ENCODE measurements at places on chromosomes 1 and 21. TPM values are rescaled to one million over a fixed set of nuclear protein-coding genes. Genes with fewer than 3 reads are reported as not detected.

- no peak for DNase-seq
Measured at GRCh38 chr1:236140705-236141446, 1.5 kb upstream of the GPR137B start.

GRCh38 chr1:43764581-43764980, 57.2 kb downstream of the ST3GAL3 start:
- no peak for DNase-seq

GRCh38 chr21:16418226-16418625, 688.4 kb downstream of the USP25 start:
- no peak for DNase-seq

GSTM5 gene
- total RNA-seq: not detected

ANGPTL3 gene
- not detected for total RNA-seq

- no peak for DNase-seq
Measured at GRCh38 chr21:41670056-41670805, 96.6 kb downstream of the RIPK4 start.

NCF2 gene
- total RNA-seq: 5.9 TPM

DNA sequence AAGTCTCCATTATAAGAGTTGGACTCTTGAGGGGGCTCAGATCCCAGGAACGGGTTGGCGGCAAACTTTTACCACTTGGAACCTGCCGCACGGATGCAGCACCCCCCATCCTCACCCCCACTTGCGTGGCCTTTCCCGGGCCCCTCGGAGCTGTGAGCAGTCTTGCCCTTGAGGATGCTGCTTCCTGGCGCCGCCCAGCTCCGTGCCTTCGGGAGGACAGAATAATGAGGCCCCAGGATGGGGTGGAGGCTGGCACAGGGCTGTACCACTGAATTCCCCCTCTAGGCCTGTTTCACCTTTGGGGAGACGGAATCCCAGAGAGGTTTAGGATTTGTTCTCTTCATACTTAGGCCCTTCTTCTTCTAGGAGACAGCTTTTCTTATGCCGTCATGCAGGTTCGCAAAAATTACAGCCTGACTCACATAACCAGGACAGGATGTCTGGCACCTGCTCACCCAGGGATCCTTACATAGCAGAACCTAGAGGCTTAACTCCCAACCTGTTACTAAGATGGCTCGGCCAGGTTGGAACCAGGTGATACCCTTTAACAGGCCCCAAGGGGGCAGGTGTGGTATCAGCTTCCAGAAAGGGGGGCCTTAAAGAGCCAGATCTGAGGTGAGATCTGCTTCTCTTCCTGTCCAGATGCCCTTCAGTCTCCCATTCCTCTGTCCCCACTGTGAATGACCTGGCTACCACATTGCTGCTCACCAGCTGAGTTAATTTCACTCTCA, 1.5 kb downstream of the TRNP1 start:
- no peak for DNase-seq

GPA33 gene
- 0.08 TPM for total RNA-seq

S100B gene
- total RNA-seq: not detected

- DNase-seq: no peak
Measured at GRCh38 chr1:225777058-225777582, 506 bp upstream of the SRP9 start.

- no peak for DNase-seq
Measured at GRCh38 chr1:12114340-12114683, 51.2 kb downstream of the TNFRSF8 start.

DNA sequence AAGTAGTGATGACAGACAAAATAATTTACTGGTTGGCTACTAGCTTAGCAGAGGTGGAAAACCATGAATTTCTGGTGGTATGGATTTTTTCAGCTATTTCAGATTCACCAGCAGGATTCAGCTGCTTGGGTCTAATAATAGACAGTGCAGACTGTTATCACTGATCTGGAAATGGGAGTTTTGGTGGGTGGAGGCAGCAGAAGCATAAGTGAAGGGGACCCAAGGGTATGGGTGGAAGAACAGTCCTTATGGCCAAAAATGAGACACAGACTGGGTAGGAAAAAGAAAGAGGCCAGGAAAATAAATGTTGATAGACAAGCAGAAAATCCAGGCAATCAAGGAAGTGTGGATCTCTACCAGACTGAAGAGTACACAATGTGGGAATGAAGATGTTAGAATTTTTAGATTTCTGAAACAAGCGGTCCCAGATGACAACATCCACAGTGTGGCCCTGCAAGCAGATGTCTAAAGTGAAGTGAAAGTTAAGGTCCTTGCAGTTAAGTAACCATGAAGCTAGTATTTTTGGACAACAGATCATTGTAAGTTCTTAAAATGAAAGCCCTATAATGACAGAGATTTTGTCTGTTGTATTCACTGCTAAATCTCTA, 24.7 kb downstream of the LYST start:
- DNase-seq: no peak

GRCh38 chr1:221335161-221336101, 406.5 kb downstream of the DUSP10 start:
- DNase-seq: no peak

OR2L2 gene
- total RNA-seq: 0.08 TPM

DNA sequence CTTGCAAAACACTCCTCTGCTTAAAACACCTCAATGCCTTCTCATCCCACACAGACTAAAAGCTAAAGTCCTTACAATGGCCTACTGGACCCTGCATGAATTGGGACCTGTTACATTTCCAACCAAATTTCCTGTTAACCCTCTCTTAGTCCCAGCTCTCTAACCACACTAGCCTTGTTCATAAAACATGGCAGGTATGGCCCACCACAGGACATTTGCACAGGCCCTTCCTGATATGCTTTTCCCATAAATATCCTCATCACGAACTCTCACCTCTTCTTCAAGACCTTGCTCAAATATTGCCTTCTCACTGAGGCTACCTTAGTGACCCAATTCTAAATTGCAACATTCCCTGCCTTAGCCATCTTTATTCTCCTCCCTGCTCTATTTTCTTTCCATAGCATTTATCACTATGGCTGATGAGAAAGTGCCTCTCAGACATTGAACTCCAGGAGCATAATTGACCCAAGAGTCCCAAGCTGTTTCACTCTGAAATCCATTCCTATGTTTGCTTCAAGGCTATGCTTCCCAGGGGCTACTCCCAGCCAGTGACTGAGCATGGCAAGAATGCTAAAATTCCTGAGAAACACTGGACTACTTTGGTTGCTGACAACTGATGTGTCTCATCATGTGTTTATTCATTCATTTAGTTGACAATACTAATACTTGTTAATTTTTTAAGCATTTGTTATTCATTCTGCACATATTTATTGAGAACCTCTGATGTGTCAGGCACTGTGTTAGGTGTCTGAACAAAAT, 2.7 kb upstream of the PALMD start:
- no peak for DNase-seq

CFAP57 gene
- not detected for total RNA-seq

DMBX1 gene
- not detected for total RNA-seq

- DNase-seq: no peak
Measured at GRCh38 chr1:102776071-102776470, 332.3 kb downstream of the COL11A1 start.

CBR3 gene
- 16.4 TPM for total RNA-seq

DNA sequence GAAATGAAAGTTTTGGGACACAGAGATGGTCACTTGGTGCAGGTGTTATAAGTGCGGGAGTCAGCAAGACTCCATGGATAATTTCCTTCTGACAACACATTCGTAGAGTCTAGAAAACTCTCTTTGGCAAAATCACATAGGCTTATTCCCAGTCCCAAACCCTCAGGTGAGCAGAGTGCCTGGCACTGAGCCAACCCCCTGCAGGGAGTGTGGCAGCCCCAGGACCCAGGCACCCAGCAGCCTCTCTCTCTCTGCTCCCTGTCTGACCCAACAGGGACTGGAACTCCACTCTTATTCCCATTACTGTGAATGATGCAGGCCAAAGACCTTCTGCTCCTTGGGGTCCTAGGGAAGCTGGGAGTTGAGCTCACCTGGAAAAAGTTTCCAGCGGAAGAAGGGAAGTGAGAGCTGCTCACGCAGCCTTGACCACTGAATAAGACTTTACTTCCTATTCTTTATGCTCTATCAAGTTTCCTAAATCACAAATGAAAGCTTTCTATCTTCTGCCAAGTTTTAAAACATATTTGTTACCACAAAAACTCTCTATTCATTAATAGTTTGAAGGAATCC, 132.6 kb upstream of the ETV3 start:
- no peak for DNase-seq

DNA sequence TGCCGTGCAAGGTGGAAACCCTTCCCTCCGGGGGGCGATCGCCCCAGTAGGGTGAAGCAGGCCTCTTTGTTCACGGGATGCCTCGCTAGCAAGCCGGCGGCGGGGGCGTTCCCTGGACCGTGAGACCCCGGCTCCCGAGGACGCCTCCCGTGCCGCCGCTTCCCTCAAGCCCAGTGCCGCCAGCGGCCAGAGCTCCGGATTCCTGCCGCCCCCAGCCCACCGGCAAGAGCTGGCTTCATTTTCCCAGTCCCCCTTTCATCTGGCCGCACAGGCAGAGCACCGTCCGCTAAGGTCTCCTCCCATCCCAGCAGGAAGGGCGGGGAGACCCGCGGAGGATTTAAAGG, 16.3 kb downstream of the IER5 start:
- DNase-seq: no peak

- DNase-seq: no peak
Measured at GRCh38 chr1:3329640-3330281, 124.7 kb upstream of the ARHGEF16 start.

VANGL2 gene
- not detected for total RNA-seq

POMGNT1 gene
- 85.7 TPM for total RNA-seq

ABCA4 gene
- total RNA-seq: not detected

DCST2 gene
- total RNA-seq: 0.27 TPM

DNA sequence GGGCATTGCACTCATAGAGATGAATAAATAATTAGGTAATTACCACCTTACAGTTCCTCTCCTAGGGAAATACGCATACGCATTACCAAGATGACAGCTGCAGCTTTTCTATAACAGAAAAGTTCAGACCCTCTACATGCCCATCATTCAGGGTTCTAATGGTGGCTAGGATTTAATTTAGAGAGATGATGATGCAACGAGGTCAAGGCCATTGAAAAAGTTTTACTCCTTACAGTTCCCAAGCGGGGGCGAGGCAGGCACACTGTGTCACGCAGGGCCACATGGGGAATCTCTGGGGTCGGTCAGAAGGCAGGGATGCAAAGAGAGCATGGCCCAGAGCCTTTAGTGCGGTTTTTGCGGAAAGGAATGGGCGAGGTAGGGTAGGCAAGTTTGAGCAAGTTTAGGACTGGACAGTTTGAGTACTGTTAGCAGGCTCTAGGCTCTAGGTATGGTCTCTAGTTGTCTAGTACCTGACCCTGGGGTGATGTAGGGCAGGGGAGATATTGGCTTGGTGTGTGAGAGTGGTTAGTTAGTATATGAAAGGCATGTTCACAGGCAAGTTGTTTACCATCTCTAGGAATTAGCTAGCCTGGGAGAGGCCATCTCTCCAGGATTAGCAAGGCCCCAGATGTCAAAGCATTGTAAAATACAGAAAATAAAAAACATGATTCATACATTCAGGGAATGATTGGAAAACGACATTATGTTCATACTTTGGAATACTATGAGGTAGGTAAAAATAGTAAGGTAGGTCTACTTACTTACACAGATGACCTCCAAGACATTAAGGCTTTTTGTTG, 29.6 kb upstream of the ID3 start:
- no peak for DNase-seq

DNA sequence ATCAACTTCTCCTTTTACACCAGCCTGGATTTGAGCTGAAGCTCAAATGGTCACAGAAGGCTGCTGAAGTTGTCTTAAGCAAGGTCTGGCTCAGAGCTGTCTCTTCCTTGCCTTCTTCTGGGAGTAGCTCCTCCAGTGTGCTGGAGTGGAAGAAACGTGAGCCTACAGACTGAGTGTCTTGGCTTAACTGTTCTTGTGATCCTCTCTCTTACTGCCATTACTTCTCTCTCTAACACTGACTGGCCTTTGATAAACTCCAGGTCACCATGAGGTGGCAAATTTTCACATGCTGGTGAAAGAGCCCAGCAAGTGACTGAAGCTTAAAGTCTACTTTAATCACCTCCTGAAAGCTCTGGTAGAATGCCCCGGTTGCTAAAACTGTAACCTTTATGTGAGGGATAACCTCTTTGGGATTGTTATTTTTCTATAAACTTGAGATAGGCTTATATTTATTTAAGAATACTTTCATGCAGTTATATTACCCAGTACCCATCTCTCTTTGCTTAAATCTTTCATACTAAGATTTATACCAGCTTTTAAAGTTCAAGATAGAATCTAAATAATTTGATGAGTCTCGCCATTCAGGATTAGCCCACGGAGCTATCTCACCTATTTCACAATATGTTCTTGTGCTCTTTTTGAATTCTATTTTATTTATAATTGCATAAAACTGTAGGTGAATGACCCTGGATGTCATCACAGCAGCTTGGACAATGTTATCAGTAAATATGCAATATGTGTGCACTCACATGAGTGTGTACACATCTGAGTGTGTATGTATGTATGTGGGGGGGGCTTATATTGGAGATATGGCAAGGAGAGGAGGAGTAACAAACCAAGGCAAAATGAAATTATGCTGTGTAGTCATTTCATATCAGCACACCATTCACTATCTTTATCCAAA, 924.0 kb downstream of the LTN1 start:
- DNase-seq: no peak

GRCh38 chr1:174964972-174965361, 34.8 kb upstream of the CACYBP start:
- DNase-seq: no peak

DNA sequence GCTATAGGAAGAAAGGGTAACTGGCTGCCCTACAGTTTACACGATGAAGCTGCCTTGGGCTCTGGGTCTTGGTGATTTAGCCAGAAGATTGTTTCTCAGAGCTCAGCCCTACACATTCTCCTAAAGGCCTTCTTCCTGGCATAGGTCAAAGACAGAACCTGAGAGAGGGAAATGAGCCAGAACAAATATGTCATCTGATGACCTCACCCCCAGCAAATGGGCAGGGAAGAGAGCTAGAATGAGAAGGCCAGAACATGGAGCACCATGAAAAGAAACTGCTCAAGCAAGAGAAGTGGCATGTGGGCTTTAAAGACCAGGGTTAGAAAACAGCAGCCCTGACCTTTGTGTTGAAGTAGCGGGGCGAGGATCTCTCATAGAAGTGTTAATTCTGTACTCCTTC, 5.5 kb upstream of the ILDR2 start:
- no peak for DNase-seq

FBLIM1 gene
- not detected for total RNA-seq

DNA sequence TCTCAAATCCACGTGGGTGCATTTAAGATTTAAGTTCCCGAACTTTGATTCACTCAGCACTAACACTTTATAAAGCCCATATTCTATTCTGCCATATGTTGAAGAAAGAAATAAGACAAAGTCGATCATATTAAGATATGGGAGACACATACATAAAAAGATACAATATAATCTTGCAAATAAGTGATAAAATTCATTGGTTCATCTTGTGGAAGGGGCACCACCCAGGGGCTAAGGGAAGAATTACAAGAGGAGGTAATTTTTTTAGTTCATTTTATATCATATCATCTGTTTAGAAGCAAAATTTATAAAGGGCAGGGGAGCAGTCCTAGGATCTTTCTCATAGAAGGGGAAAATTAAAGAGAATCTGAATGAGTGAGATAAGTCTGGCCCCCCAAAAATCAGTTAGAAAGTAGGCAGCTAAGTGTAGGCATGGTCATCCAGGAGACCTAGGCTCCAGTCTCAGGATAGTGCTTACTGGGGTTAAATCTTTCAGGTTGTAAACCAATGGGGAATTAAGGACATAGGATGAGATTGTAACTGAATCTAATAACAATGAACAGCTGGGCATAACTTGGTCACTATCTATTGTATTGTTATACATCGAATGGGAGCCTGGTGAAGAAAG, 124.2 kb upstream of the L1TD1 start:
- no peak for DNase-seq

Data from activated T-helper 1 cell treated with anti-CD3 and anti-CD28 coated beads, Interleukin-12 subunit alpha, Interleukin-12 subunit beta, Interleukin-2, Interleukin-4 antibody, amounts not matched to agents 30 ng/mL and 10 ng/mL and 1 ng/mL, durations not matched to agents 14 hours and 24 hours and 36 hours (primary cell).